Upper lobe of left lung (tissue), 6 donors: ENCODE measurements at places on chromosomes 5 and 9. TPM values are rescaled to one million over a fixed set of nuclear protein-coding genes. Genes with fewer than 3 reads are reported as not detected.

Gene CYLC2
- total RNA-seq = not detected

Gene LRRC19
- total RNA-seq = not detected

Gene SLC1A3
- 46.9 TPM for total RNA-seq

Gene FSTL4
- total RNA-seq = 0.91 TPM

DNA sequence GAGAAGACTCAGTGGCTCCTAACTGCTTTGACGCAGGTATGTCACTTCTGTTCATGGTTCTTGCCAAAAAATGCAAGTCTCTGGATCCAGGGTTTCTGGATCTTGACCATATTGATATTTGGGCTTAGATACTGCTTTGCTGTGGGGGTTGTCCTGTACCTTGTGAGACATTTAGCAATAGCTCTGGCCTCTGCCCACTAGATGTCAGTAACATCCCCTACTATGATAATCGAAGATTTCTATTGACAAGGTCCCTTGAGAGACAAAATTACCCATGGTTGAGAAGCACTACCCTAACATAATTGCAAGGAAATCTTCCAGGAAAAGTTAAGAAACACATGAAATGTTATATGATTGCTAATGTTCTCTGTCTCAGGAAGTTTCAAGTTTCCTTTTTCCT is 285.4 kb downstream of the TMEM232 start:
- no peaks in the 10 kb centered on the region for H3K27me3 ChIP-seq
- no peak overlapping the region for H3K27ac ChIP-seq
- no peaks in the 10 kb centered on the region for H3K4me1 ChIP-seq
- H3K36me3 ChIP-seq = no peaks in the 10 kb centered on the region
- no peak overlapping the region for H3K4me3 ChIP-seq
- no peak for DNase-seq

GRCh38 chr9:116860509-116861120 is 173.5 kb downstream of the TRIM32 start:
- H3K27me3 ChIP-seq = no peaks in the 10 kb centered on the region
- H3K27ac ChIP-seq = no peak overlapping the region
- no peak overlapping the region for H3K4me3 ChIP-seq
- H3K36me3 ChIP-seq = no peaks in the 10 kb centered on the region
- H3K4me1 ChIP-seq = no peaks in the 10 kb centered on the region

- no peak for DNase-seq
- no peaks in the 10 kb centered on the region for H3K4me1 ChIP-seq
- no peaks in the 10 kb centered on the region for H3K27me3 ChIP-seq
- no peaks in the 10 kb centered on the region for H3K36me3 ChIP-seq
Observed at GRCh38 chr9:128847803-128848202, 18.2 kb upstream of the SPOUT1 start.

DNA sequence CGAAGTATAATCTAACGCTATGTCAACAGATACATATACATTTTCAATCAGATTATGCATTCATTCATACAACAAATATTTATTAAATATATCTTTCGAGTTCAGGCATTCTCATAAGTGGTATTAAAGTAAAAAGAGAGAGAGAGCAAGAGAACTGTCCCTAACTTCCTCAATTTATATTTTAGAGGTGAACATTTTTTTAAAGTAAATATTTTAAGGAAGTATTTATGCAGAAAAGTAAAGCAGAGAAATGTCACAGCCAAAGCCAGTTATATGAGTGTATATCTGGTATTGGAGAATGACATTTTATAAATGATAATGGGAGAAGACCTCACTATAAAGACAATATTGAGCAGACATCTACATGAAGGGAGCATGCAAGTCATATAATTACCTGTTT is 667.3 kb upstream of the CDH9 start:
- H3K27ac ChIP-seq = no peak overlapping the region
- no peaks in the 10 kb centered on the region for H3K4me1 ChIP-seq
- no peaks in the 10 kb centered on the region for H3K27me3 ChIP-seq
- no peak for DNase-seq
- H3K36me3 ChIP-seq = no peaks in the 10 kb centered on the region

DNA sequence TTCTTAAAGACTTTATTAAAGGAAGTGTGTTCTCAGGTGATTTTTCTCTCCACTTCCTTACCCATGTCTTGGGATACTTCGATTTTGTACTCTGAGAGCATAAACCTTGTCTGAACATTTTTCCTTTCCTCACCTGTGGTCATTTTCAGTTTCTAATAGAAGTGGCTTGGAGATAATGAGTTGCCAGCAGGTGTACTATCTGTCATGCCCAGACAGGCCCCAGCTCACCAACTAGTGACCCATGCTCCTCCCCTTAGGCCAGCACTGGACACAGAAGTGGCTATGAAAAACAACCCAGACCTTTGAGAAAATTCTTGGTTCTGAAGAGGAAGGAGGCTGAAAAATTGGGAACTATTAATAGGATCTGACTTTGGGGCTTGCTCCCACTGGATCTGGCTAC is 49.2 kb upstream of the SMIM32 start:
- no peaks in the 10 kb centered on the region for H3K27me3 ChIP-seq
- no peaks in the 10 kb centered on the region for H3K36me3 ChIP-seq
- no peak overlapping the region for H3K27ac ChIP-seq
- no peak for DNase-seq
- H3K4me1 ChIP-seq = no peaks in the 10 kb centered on the region

- no peaks in the 10 kb centered on the region for H3K27me3 ChIP-seq
- no peaks in the 10 kb centered on the region for H3K36me3 ChIP-seq
- no peak overlapping the region for H3K27ac ChIP-seq
- DNase-seq = no peak
Observed at GRCh38 chr9:121187636-121188305, 13.9 kb downstream of the RAB14 start.

- no peaks in the 10 kb centered on the region for H3K27me3 ChIP-seq
- H3K4me3 ChIP-seq = no peak overlapping the region
- no peak for DNase-seq
- no peak overlapping the region for H3K27ac ChIP-seq
- no peaks in the 10 kb centered on the region for H3K4me1 ChIP-seq
Observed at GRCh38 chr5:143426437-143426991, 23.0 kb upstream of the NR3C1 start.

GRCh38 chr9:73810585-73811215 is 659.0 kb downstream of the ANXA1 start:
- H3K27ac ChIP-seq = no peak overlapping the region
- no peaks in the 10 kb centered on the region for H3K27me3 ChIP-seq
- no peak for DNase-seq
- no peaks in the 10 kb centered on the region for H3K4me1 ChIP-seq
- H3K4me3 ChIP-seq = no peak overlapping the region
- H3K36me3 ChIP-seq = no peaks in the 10 kb centered on the region

GRCh38 chr9:15856591-15856990 is 303.7 kb downstream of the CCDC171 start:
- H3K27me3 ChIP-seq = no peaks in the 10 kb centered on the region
- no peak overlapping the region for H3K4me3 ChIP-seq
- no peaks in the 10 kb centered on the region for H3K4me1 ChIP-seq

DNA sequence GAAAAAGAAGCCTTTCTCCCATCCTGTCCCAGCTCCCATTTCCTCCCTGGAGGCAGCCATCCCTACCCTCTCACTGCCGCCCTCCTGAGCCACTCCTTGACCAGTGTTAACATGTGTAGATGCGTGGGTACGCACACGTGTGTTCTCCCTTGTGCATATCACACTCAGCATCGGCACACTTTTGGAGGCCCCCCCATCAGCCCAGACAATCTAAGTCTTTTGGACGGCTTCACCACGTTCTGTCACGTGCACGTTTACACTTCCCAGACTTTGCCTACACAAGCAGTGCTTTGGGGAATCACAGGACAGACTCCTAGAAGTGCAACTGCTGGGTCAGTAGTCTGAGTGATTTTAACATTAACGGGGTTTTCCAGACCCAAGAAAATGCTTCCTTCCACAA is 18.0 kb downstream of the HRH2 start:
- no peaks in the 10 kb centered on the region for H3K36me3 ChIP-seq
- no peak overlapping the region for H3K27ac ChIP-seq
- H3K4me1 ChIP-seq = peaks cover 4% of the 10 kb centered on the region

- no peaks in the 10 kb centered on the region for H3K4me1 ChIP-seq
- H3K27ac ChIP-seq = no peak overlapping the region
- H3K36me3 ChIP-seq = no peaks in the 10 kb centered on the region
- H3K27me3 ChIP-seq = no peaks in the 10 kb centered on the region
Observed at GRCh38 chr5:170478306-170478705, 25.5 kb upstream of the KCNIP1 start.

GRCh38 chr5:16521521-16522483 is 56.2 kb upstream of the ZNF622 start:
- no peaks in the 10 kb centered on the region for H3K4me1 ChIP-seq
- H3K36me3 ChIP-seq = no peaks in the 10 kb centered on the region
- H3K27ac ChIP-seq = no peak overlapping the region
- H3K27me3 ChIP-seq = no peaks in the 10 kb centered on the region
- DNase-seq = no peak

DNA sequence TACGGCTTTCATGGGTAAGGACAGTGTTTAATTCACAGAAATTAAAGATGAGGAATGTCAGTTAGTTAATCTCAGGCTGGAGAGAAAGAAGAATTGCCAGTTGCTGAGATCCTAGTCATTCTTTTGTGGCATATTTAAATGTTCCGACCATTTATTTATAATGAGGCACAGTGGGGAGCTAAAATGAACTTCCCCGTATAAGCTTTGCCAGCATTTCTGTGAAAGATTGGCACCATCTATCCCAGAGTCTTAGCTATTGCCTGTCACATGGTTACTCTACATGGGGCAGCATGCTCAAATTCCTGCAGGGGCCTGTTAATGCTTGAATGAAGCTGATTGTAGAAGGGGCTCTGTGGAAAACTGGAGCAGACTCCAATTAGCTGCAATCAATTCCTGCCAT is 314.1 kb downstream of the PRELID2 start:
- no peaks in the 10 kb centered on the region for H3K36me3 ChIP-seq
- no peaks in the 10 kb centered on the region for H3K4me1 ChIP-seq
- DNase-seq = no peak
- H3K4me3 ChIP-seq = no peak overlapping the region

DNA sequence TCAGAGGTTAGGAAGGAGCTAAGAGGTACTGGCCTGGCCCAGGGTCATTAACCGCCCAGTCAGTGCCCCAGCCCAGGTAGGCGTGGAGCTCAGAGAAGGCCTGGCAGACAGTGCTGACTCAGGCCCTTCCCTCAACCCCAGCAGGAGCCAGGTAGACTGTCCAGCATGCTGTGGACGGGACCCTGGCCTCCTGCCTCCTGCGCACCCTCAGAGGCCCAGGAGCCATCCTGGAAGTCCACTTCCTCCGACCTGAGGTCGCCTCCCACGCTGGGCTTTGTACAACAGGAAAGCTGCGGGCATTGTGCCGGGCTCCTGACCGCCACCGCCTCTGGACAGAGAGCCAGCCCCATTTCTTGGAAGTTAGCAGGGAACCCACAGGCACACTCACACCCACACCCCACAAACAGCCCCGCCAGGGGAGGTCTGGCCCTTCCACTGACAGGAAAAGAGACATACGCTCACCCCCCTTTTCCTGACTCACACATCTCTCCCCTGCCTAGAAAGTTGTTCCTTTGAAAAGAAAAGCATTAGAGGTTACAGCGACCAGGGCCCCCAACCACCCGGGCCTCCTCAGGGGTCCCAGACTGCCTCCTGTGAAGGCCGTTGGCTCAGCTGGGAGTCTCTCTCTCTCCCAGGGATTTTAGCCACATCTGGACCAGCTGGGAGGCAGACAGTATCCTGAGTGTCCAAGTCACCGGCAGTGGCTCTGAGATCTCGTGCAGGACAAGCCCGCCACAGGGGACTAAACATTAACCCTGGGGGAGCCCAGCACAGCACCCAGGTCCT is 7.7 kb downstream of the RALGDS start:
- H3K4me1 ChIP-seq = peaks cover 69% of the 10 kb centered on the region
- no peaks in the 10 kb centered on the region for H3K27me3 ChIP-seq
- no peak overlapping the region for H3K4me3 ChIP-seq
